ENCODE measurements at places on chromosomes 1 and 21. TPM values are rescaled to one million over a fixed set of nuclear protein-coding genes. Genes with fewer than 3 reads are reported as not detected.

KIRREL1 gene
- 101 TPM for total RNA-seq

TNFRSF9 gene
- not detected for total RNA-seq

HLX gene
- total RNA-seq = 0.33 TPM

BRDT gene
- not detected for total RNA-seq

TFF2 gene
- total RNA-seq = not detected

HSF2BP gene
- total RNA-seq = 4.2 TPM

RNU1-2 gene
- 1,398 TPM for total RNA-seq

NHLH1 gene
- not detected for total RNA-seq

- DNase-seq = no peak
Observed at GRCh38 chr1:176469450-176470010, 6.6 kb downstream of the PAPPA2 start.

GRCh38 chr1:154614901-154615300, 6.9 kb upstream of the ADAR start:
- DNase-seq = no peak

DNA sequence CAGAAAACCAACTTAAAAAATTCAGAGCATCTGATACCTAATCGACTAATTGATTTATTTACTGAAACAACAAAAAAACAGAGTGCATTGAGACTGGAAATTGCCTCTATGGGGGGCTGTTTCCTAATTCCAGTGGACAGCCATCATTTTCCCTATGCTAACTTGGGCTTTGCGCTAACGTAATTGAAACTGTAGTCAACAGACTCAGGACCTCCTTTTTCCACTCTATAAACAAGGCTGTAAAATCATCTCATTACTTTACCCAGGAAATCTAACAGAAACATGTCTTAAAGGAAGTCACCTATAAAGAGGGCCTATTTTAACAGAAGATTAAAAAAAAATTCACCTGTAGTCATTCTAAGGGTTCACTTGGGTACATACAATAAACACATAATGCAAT, 2.1 kb downstream of the ERG start:
- no peak for DNase-seq

DNA sequence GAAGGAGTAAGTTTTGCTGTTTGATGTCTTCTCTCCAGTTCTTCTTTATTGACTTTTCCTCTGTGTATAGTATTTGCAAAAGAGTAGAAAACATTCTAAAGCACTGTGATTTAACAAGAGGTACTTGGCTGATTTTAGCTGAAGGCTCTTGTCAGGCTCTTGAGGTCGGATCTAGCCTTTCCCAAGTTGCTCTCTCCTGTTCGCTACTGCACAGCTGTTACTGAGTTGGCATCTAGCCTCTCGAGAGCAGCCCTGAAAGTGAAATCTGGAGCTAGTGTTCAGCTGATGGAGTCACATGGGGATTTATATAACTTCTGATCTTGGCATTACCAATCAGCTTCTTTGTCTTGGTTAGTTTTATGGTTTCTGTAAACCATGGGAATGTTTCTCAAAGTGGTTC, 193.1 kb downstream of the RYR2 start:
- DNase-seq = no peak

DNA sequence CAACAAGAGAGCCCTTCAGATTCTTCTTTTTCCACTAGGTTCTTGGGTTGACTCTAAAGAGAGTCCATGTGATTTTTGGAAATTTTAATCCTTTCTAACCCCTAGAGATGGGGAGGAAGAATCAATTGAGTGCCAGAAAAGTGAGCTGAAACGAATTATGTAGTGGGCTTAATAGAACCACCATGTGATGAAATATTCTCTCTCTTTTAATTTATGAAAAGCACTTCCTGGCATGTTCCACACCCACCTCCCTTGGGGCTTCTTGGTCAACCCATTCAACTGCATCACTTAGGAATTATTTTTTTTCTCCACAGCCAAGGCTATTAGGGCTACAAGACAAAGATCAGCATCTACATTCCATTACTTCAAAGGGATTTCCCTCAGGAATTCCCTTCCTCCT, 79.6 kb downstream of the ZC3H11B start:
- DNase-seq = no peak

- DNase-seq = no peak
Observed at GRCh38 chr1:109788695-109789521, 25.2 kb upstream of the EPS8L3 start.

DNA sequence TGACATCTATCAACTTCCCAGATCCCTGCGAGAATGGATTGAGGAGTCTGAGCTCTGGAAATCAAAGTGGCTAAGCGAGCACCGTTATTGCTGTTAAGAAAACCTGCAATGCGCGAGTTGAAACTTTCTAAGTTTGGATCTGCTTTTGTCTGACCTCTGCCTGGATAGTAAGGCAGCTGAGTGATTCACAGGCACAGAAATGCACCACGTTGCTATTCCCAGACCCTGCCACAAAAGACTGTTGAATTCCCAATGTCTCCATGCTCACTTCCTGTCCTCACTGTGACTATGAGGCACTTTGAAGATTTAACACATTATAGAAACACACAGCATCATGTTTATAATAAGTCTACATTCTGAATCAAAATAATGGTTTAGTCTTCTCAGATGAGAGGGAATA, 27.1 kb upstream of the CNIH3 start:
- no peak for DNase-seq

GRCh38 chr1:94396356-94397010, 21.7 kb upstream of the ABCD3 start:
- DNase-seq = no peak

DNA sequence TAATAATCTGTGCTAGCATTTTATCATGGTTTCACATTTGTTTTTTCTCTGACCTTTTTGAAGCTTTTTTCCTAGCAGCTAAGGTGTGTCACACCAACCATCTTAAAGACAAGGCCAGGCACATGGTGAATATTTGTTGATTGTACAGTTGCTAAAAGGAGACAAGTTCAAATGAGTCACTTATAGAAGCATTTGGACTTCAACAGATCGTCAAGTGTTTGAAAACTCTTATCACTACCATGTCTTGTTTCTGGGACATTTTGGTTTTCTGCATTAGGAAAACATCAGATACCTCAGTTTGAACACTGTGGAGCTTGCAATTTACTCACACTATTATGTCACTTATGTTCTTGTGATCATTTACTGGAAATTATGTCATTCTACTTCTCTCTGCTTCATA, 407.3 kb downstream of the USP25 start:
- DNase-seq = no peak

DNA sequence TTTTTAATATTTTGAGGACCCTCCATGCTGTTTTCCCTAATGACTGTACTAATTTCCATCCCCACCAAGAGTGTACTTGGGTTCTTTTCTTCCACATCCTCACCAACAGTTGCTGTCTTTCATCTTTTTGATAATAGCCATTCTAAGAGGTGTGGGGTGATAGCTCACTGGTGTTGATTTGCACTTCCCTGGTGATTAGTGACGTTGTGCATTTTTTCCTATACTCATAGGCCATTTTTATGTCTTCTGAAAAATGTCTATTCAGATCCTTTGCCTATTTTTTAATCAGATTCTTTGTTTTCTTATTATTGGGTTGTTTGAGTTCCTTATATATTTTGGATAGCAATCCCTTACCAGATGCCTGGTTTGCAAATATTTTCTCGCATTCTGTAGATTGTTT, 64.2 kb downstream of the FCRL5 start:
- DNase-seq = no peak

GRCh38 chr21:46273341-46273740, 12.1 kb downstream of the MCM3AP start:
- DNase-seq = no peak

All from mammary epithelial cell (primary cell).